Stimulated activated CD4-positive, alpha-beta T cell treated with anti-CD3 and anti-CD28 coated beads, Interleukin-4, amount 100 ng/mL, for 48 hours (primary cell): ENCODE measurements at places on chromosomes 13 and 19.

DNA sequence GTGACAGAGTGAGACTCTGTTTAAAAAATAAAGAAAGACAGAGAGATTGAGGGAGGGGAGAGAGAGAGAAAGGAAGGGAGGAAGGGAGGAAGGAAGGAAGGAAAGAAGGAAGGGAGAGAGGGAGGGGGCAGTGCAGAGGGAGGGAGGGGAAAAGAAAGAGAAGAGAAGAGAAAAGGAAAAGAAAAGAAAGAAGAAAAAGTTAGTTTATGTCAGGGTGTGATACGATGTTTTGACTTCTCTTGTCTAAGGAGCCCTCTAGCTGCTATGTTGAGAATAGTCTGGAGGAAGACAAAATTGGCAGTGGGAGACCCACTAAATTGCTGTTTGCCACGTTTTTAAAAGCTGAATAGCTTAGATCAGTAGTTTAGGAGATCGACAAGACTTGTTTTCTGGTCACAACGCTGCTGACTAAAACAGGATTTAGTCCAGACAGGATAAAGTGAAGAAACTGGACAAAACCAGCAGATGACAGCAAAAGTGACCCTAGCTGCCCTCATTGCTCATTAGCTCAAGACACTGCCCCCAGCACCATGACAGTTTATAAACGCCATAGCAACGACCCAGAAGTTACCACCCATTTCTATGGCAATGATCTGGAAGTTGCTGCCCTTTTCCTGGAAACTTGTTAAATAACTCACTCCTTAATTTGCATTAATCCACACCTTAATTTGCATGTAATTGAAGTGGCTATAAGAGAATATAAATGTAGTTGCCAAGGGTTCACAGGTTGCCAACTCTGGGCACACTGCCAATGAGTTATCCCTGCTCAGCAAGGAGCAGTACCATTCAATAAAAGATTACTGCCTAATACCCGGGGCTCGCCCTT lies 11.1 kb downstream of the TEX101 start:
- no peak for DNase-seq

GRCh38 chr19:2099937-2100718 lies 3.4 kb downstream of the IZUMO4 start:
- no peak for DNase-seq

DNA sequence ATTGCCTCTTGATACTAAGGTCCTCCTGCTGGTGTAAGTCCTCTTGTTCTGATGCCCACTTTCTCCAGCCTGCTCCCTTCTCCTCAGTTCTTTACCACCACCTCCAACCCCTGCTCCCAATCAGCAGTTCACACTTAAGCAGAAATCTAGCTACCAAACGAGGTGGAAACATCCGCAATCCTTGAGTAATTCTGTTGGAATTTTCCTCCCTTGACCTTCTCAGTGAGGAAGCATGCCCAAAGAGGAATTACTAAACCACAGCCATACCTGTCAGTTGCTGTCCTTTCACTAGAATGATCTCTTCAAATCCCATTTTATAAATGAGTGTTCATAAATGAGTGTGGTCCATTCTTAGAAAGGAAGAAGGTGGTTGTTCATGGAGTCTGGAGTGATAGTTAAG lies 289.9 kb downstream of the DACH1 start:
- no peak for DNase-seq

DNA sequence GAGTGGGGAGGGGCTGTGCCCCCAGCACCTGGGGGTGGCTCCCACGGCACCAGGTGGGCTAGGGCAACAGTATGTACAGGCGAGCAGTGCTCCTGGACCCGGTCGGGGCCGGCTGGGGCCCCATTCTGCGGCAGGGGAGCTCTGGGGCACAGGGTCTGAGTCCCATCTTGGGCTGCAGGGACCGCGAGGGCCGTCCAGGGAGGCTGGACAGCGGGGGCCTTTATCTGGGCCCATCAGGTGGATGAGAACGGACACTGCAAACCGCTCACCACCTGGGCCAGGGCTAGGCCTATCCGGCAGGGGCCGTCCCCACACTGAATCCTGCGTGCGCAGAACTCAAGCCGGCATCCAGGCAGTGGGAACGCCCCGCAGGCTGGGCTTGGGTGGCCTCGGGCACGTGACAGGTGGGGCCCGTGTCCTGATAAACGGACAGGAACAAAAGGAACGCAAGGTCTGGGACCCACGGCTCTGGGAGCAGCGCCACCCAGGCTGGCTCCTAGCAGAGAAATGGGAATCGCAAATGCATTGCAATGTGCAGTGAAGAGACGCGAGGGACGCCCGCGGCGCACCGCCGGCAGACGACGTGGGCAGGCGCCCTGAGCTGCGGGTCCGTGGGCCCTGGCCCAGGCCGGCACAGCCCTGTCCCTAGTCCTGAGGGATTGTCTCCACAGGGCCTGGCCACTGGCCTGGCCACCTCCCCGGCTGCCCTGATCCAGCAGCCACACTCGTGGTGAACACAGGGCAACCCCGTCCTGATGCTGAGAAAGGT lies 29.7 kb downstream of the BTBD2 start:
- DNase-seq = no peak

DNA sequence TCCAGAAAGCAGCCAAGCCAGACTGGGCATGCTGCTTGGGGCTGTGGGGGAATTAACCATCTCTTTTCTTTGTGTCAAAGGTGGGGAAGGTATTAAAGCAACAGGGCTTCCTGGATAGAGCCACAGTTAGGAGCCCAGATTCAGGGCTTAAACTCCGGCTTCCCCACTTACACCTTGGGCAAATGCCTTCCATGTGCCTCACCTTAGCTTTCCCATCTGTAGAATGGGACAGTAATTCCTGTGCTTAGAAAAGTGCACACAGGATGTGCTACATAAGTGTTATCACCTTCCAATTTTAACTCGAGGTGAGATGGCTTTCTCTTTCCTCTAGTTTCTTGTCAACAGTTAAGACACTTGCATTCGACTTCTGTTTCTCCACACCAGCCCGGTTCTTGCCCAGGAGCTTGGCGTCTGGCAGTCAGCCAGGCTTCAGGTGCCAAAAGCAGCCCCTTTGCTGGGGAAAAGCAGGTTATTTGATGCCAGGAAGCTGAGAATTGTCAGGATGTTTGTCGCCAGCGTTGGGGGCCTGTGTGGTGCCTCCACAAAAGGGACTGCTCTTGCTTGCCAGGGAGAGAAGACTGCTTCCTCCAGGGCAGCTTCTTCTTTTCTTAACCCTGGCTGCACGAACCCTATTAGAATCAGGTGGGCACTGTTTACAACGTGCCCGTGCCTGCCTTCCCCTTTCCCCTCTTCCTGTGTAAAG lies 79.2 kb downstream of the SIPA1L3 start:
- DNase-seq = no peak

DNA sequence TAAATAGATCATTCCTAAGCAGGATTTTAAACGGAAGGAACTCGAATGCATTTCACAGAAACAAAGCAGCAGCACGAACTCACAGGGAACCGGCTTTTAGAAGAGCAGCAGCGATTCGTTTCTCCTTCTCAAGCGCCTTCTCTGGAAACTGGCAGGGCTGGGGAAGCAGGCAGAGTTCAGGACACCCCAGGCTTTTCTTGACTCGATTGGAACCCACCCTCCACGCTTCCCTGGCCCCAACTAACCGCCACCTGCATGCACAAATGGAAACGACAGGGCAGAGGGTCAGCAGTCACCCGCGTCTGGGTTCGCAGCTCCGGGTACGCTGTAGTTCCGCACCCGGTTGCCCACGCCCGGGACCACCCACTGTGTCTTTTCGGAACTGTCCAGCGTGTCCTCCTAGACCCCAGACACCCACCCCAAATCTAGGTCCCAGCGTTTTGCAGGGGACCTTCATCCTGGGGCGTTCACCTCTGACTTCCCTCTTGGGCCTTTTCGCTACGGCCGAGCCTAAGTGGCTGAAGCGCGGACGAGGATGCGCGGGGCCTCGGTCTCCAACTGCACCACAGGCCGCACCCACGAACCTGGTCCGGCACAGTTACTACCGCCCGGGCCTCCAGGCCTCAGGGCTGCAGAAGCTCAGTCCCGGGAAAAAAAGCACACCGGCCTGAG lies 500 bp downstream of the ZFP30 start:
- peak; percentile 8 for DNase-seq

- DNase-seq = no peak
These were observed 516 bp upstream of the FAM32A start for GRCh38 chr19:16184665-16185122.

DNA sequence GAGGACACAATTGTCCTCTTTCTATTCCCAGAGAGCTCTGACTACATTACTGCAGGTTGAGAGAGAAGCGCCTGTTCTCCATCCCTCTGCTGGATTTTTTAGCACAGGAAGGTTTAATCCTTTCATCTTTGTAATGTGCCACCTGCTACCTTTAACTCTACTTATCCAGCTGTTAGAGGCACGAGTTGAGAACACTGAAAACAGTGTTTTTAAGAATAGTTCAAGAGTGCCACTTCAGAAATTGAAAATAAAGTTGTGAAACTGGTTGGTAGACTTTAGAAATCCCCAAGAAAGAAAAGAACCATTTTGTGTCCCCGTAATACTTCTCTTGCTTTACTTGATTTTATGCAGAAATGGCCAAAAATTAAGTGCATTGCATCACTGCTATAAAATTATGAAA lies 20.6 kb downstream of the FREM2 start:
- DNase-seq = no peak

- DNase-seq = no peak
These were observed 31.0 kb downstream of the AMER2 start for GRCh38 chr13:25141042-25141441.

GRCh38 chr13:112132142-112132541 lies 65.2 kb downstream of the SOX1 start:
- no peak for DNase-seq
